ENCODE measurements at places on chromosomes 16 and 17.

DNA sequence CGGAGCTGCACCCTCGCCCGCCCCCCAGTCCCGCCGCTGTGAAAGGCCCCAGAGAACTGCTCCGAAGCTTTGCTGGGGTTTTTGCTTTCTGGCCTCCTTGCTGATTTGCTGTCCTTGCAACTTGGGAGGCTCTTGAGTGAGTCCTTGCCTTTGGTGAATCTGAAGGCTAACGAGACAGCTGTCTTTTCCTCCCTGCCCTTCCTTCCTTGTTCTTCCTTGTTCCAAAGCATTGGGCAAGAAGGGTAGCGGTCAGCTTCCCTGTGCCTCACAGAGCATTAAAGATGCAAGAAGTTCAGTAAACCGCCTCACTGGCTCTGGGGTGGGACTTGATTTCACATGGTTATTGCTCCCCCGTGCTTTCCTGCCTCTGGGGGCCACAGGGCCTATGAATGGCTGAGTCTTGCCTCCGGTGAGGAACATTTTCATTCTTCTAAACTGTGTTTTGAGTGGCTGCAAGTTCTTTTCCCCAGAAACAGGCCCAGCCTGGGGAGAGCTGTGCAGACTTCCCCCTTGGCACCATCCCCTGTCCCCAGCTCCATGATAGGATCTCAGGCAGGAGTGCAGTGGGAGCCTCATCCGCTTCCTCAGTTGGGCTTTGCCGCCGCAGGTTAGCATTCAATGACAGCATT lies 1.4 kb downstream of the YPEL2 start:
- no peak for DNase-seq

GRCh38 chr16:56068314-56068713 lies 123.0 kb upstream of the GNAO1 start:
- no peak for DNase-seq

DNA sequence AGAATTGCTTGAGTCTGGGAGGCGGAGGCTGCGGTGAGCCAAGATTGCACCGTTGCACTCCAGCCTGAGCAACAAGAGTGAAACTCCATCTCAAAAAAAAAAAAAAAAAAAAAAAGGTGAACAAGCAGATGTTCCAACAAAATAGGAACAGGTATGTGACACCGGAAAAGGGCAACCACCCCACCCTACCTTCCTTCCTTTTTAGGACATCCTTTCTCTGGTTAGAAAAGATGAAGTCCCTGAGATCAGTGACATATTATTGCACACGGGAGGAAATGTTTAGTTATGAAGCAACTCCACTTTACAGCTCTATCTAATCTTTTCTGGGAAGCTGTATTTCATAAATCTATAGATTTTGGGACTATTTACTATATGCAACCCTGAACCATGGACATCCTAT lies 114.2 kb upstream of the MON1B start:
- DNase-seq, result no peak

GRCh38 chr17:1789936-1790335 lies 28.1 kb downstream of the SERPINF1 start:
- DNase-seq, result no peak
